Fibroblast of lung (primary cell): ENCODE measurements at places on chromosomes 12 and 14. TPM values are rescaled to one million over a fixed set of nuclear protein-coding genes. Genes with fewer than 3 reads are reported as not detected.

DNA sequence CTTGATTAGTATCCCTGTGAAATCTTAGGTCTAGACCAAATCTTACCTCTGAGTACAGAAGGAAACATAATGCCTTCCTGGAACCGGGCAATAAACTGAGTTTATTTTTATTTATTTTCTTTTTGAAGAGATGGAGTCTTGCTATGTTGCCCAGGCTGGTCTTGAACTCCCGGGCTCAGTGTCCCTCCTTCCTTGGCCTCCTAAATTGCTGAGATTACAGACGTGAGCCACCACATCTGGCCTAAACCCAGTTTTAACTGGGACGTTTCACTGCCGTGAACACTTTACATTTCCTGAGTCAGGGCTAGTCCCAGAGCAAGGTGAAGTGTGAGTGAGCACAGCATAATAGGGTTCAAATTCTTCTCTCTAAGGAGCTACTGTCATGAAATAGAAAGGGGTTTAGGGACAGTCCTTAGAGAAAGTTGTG lies 671 bp downstream of the GUCY2C start:
- H3K27me3 ChIP-seq: no peaks in the 10 kb centered on the region
- no peaks in the 10 kb centered on the region for H3K4me1 ChIP-seq
- no peak overlapping the region for H3K27ac ChIP-seq

GRCh38 chr12:47190271-47190750 lies 110.6 kb upstream of the AMIGO2 start:
- DNase-seq: no peak
- H3K36me3 ChIP-seq: no peaks in the 10 kb centered on the region
- peaks cover 2% of the 10 kb centered on the region for H3K4me1 ChIP-seq
- H3K4me3 ChIP-seq: no peak overlapping the region
- H3K27ac ChIP-seq: no peak overlapping the region

- H3K4me3 ChIP-seq: no peak overlapping the region
- no peaks in the 10 kb centered on the region for H3K36me3 ChIP-seq
- no peak overlapping the region for H3K27ac ChIP-seq
- H3K27me3 ChIP-seq: no peaks in the 10 kb centered on the region
Measured at GRCh38 chr12:68978678-68979077, 45.7 kb upstream of the CPM start.

The DPF3 gene
- total RNA-seq: 3.6 and 13.7 TPM in 2 replicates

The KRT83 gene
- total RNA-seq: not detected in 2 replicates

- H3K4me3 ChIP-seq: no peak overlapping the region
- DNase-seq: peak; percentile 90
- H3K27me3 ChIP-seq: no peaks in the 10 kb centered on the region
- no peaks in the 10 kb centered on the region for H3K4me1 ChIP-seq
- no peaks in the 10 kb centered on the region for H3K36me3 ChIP-seq
- H3K27ac ChIP-seq: no peak overlapping the region
Measured at GRCh38 chr12:26425587-26426260, 230.4 kb downstream of the SSPN start.

GRCh38 chr14:42214981-42215491 lies 608.4 kb downstream of the LRFN5 start:
- H3K4me1 ChIP-seq: no peaks in the 10 kb centered on the region
- no peaks in the 10 kb centered on the region for H3K36me3 ChIP-seq
- H3K4me3 ChIP-seq: no peak overlapping the region
- H3K27ac ChIP-seq: peak overlapping the region; percentile 74
- DNase-seq: peak; percentile 85

- no peak overlapping the region for H3K27ac ChIP-seq
- no peak for DNase-seq
- no peak overlapping the region for H3K4me3 ChIP-seq
- no peaks in the 10 kb centered on the region for H3K27me3 ChIP-seq
- H3K4me1 ChIP-seq: no peaks in the 10 kb centered on the region
- peaks cover 8% of the 10 kb centered on the region for H3K36me3 ChIP-seq
Measured at GRCh38 chr14:102495491-102496330, 13.9 kb downstream of the ANKRD9 start.

The INHBC gene
- total RNA-seq: not detected in 2 replicates
